Activated CD4-positive, alpha-beta T cell treated with anti-CD3 and anti-CD28 coated beads for 1 hour (primary cell): ENCODE measurements at places on chromosomes 2 and 18.
A peak's percentile ranks its signal among the peaks of the same experiment; 100 is the strongest.

GRCh38 chr2:241695651-241696050 lies 6.2 kb upstream of the ING5 start:
- DNase-seq, result no peak

DNA sequence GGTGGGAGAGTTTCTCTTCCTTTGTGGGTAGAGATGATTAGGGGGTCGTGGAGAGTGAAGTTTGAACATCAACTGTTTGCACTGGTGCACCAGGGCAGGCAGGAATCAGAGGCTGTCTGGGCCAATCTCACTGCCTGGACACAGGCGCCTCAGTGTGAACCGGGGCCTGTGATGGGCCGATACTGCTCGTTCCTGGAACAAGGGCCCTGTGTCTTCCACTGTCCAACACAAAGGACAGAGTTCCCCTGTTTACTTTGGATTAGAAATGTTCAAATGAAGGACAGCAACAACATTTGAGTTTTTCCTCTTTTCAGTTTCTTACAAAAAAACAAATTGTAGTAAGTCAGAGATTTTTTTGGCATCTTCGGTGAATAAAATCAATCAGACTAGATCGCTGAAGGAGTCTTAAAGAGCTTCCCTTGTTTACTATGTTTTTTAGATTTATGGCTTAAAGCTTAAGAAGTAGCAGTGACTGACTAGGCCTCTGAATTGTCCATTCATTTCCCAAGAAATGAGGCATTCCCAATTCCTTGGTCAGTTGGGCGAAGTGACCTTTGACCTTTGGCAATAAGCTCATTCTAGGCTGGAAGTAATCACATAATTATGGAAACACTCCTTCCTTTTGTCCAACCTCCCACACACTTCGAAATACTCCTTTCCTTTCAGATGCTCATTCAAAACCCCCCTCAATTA lies 11.6 kb upstream of the TGFA start:
- DNase-seq, result no peak

- no peak for DNase-seq
These were observed 479.3 kb downstream of the PTPRM start for GRCh38 chr18:8046441-8046840.

DNA sequence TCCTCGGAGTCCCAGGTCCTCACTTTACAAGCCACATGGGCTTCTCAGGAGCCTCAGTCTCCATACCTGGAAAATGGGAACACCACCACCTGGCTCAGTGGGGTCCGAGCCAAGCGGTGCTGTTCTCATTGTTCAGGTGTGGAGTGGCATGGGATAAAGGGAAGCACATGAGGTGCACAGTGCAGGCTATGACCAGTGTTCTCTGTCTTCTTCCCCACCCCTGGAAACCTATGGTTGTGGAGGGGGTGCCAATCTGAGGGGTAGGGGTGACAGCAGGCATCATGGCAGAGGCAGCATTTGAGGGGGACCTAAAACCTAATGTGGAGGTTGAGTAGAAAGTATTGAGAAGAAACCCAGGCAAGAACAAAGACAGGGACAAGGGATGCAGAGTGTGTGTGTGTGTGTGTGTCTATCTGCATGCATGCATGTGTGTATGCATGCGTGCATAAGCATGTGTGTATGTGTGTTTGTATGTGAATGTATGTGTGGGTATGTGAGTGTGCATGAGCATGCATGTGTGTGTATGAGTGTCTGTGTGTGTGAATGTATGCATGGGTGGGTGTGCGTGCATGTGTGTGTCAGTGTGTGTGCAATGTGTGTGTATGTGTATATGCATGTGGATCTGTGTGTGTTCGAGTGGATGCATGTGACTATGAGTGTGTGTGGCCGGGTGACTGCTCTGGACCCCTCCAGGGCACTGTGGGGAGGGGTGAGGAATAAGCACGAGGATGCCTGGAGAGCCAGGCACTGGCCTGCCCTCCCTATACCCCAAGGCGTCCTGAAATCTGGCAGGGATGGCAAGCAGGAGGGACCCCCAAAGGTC lies 4.0 kb downstream of the KIF1A start:
- DNase-seq, result no peak

GRCh38 chr2:26177122-26177521 lies 4.2 kb downstream of the GAREM2 start:
- no peak for DNase-seq

DNA sequence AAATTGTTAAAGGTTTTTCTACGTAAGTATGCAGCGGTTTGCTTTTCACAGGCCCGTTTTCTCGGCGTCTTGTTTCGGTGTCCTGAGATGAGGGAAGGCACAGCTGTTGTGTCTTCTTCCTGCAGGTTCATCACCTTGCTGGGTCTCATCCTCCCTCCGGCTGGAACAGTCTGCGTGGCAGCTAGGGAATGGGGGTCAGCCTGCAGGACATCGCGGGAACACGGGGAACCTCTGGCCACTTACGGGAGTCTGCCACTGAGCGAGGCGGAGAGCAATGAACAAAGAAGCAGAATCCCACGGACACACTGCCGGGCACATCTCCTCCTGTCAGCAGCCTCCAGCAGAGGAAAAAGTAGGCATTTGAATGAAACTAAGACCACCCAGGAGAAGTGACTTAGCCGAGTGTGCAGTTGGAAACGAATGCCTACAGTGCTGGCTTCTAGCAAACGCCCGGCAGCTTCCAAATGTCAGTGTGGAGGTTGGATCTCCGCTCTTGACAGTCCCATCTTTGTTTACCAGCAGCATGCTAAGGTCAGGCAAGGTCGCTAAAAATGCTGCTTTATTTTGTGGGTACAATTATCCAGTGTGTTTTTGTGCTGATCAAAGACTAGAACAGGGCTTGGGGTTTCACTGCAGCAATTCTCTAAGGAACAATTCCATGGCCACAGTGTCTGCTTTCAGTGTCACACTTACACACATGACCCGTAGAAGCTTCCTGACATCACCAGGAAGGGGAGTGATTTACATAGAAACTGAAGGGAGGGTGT lies 109.8 kb upstream of the SEC11C start:
- no peak for DNase-seq

DNA sequence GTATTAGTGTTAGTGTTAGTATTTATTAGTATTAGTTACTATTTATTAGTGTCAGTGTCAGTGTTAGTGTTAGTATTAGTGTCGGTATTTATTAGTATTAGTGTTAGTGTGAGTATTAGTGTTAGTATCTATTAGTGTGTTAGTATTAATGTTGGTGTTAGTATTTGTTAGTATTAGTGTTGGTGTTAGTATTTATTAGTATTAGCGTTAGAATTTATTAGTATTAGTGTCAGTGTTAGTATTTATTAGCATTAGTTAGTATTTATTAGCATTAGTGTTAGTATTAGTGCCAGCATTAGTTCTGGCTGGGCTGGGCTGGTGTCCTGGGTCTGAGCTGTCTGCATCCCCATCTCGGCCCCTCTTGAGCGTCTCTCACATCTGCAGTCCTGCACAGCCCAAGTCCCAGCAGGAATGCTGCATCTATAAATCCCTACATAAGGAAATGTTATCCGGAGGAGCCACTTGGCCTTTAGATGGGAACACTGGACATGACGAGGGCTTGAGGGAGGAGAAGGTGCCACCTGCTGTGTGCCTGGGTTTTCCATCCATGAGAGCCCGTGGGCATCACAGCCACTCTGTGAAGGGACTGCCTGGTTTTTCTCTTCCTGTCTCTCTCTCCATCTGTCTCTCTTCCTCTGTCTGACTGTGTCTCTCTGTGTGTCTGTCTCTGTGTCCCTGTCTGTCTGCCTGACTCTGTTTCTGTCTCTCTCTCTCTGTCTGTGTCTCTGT lies 33.6 kb downstream of the TWIST2 start:
- no peak for DNase-seq

DNA sequence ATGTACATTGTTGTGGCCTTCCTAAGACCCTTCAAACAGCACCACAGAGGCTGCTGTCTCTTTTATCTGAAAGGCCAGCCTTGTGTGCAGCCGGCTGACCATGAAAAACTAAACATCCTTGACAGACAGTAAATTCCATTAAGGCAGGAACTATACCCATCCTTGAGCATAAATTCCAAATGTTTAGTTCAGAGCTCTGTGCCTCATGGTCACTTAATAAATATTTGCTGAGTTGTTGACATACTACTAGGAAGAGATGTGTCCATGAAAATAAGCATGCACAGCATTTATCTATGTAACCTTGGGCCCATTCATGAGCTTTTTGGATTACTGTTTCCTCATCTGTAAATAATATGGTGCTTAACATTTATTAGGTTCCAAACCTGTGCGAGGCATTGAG lies 424.8 kb downstream of the HRH4 start:
- no peak for DNase-seq

DNA sequence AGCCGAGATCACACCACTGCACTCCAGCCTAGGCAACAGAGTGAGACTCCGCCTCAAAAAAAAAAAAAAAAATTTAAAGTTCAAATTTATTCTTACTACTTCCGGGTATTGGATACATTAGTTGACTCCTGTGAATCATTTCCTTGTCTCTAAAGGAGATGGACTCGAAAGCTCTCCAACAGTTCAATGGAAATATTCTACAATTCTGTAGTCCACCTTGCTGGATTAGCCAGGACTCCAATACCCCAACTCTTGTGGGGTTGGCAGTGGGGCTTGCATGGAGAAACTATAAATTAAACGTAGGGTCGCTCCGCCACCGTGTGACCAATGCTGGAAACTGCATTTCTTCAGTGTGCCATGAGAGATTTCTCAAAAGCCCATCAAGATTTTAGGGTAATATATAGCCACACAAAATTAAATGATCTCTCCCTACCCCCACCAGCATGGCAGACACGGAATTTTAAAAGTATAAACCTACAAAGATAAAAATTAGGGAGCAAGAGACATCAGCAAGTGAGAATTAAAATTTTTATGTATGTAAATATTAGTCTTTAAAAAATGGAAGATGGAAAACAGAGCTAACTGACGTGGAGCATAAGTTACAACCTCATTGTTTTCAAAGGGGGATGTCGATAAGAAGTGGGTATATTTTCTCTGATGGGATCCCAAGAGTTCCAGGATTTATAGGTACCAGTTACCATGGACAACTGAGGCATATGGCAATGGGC lies 27.8 kb upstream of the GAREM2 start:
- DNase-seq, result peak; percentile 38

DNA sequence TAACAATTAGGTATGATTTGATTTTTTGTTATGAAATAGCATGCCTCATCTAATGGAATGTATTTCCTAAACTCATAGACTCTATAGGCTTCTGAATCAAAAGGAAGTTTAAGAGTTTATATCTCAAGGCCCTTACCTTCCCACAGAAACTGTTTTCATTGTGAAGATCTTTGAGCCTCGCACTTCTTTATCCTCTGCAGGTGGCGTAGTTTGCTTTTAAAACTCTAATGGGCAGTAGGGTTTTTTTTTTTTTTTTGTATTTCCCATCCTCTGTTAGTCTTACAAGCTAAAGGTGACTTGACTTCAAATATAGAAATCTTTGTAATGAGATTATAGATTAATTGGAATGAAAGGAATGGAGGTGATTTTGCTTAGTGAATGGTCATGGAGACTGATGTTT lies 28.3 kb downstream of the DYNC2LI1 start:
- DNase-seq, result no peak

DNA sequence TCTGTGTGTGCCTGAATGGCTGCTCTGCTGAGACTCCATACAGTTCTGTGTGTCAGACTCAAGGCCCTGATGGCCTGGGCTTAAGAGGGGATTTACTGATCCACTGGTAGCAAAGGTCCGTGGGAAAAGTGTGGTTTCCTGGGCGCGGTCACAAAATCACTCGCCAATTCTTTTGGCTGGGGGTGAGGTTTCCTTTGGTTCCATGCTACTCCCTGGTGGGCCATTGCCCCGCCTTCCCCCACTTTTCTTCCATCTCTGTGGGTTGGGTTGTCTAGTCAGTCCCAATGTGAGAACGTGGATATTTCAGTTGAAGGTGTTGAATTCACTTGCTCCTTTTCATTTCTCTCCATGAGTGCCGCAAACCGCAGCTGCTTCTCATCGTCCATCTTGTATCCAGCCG lies 162.7 kb upstream of the NRXN1 start:
- no peak for DNase-seq

- DNase-seq, result no peak
These were observed 143.5 kb upstream of the MMADHC start for GRCh38 chr2:149731079-149731478.

DNA sequence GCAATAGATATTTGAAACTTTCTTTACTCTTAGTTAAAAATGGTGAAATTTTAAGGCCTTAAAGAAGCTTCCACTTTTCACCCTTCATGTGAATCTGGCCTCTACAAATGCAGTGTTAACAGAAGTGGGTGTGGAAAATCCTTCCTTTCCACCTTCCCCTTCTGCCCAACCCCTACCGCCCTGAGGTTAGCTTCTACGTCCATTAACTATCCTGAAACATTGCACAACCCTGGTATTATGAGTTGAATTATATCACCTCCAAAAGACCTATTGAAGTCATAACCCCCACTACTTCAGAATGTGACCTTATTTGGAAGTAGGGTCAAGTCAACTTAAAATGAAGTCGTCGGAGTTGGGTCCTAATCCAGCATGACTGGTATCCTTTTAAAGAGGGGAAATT lies 80.8 kb upstream of the ACSL3 start:
- DNase-seq, result no peak
